ENCODE measurements at places on chromosomes 3 and 15.

DNA sequence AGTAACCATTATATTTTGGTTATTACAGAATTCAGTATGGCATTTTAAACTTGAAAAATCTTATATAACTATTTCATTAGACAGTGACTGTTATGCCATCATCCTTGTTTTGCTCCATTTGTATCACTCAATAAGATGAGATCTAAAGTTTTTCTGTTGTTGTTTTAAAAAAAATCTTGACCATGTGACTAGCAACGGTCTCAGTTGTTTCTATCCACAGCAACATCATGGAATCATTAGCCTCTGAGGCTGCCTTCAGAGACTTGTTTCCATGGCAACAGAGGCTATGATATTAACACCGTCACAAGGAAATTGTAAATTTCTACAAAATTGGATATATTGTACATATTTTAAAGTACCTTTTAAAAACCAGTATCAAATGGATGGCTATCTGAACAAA, 129.8 kb downstream of the DLG1 start:
- no peak for DNase-seq

DNA sequence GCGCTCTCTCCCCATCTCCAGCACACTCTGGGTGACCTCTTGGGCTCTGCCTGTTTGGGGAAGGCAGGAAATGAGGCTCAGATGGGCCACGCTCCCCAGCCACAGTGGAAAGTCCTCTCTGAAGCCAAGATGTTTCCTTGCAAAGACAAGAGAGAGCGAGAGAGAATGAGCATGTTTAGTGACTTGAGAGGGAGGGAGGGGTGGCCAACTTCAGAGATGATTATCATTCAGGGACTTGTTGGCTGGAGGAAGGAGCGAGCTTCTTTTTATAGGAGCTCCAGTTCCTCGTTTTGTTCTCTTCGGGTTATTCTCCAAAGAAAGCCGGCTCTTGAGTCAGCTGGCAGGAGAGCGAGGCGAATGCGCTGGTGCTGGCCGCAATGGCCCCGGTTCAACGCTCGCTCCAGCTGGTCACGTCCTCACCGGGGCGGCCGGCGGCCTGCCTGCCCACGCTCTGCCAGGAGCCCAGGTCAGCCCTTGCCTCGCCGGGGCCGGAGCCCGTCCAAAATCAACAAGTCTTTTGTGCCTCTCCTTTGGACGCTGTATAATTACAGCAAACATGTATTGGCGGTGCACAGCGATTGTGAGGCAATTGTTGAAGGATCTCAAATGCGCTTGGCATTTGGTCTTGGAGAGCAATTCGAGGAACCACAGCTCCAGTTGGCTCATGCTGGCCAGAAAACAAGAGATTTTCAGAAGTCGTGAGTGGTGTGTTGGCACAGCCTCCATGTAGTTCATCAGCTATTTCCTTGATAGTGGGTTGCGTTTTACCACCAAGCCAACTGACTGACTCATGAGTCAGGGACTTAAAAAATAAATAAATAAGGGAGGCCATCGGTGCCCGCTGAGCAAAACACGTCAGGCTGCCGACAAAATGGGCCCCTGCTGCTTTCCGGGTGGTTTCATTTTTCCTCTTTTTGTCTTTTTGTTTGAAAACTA, 288.6 kb downstream of the UACA start:
- no peak for DNase-seq

DNA sequence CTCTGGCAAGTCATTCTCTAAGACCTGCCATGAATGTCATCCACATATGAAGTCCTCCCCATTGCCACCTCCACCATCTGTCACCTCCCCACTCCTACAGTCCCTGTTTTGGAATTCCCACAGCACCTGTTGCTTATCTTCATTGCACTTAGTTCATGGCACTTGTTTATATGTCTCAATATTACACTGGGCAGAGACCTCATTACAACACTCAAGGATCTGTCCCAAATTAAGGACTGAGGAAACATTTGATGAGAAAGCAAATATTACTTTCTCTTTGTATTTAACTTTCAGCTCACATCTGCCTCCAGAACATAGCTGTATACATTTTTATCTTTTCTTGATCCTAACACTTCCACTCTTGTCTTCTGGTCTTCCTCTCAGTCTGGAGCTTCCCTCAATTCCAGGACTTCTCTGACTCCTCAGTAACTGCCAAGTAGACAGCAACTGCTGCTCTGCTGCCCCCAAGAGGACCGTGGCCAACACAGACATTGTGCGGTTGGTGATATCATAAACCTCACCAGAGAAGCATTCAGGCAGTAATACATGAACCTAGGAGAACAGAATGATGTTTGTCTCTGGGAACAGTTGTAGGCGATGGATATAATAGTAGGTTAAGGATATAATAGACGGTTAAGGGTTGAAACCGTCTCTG, 45.0 kb upstream of the FGF12 start:
- no peak for DNase-seq

- no peak for DNase-seq
These were observed 20.7 kb downstream of the ATP2B2 start for GRCh38 chr3:10484709-10485108.

- DNase-seq: no peak
These were observed 87.5 kb upstream of the LINGO1 start for GRCh38 chr15:77720173-77720572.

DNA sequence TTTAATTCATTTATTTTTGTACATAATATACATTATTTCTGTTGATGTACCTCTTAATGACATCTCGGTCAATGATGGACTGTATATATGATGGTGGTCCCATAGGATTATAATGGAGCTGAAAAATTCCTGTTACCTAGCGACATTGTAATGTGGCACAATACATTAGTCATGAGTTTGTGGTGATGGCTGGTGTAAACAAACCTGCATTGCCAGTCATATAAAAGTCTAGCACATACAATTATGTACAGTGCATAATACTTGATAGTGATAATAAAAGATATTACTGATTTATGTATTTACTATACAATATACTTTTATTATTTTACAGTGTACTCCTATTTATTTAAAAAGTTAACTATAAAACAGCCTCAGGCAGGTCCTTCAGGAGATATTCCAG, 15.1 kb downstream of the TTC14 start:
- no peak for DNase-seq

DNA sequence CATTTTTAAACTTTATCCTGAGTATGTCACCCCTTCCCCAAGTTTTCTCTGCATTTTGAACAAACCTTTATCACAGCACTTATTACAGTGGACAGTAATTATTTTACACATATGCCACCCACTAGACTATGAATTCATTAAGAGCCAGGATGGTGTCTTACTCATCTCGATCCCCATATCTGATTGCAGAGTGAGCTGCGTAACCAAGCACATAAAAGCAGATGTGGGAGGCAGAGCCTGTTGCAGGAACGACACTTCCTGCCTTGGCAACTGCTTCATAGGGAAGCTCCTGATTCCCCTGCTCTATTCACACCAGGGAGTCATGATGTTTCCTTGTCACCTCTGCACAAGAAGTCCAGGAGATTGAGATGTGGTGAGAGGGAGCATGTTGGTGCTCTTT, 91.1 kb downstream of the MINAR1 start:
- no peak for DNase-seq

- DNase-seq: no peak
These were observed 130.0 kb downstream of the ASB7 start for GRCh38 chr15:100732211-100733055.

GRCh38 chr15:50016951-50017350, 102.1 kb downstream of the ATP8B4 start:
- DNase-seq: no peak

DNA sequence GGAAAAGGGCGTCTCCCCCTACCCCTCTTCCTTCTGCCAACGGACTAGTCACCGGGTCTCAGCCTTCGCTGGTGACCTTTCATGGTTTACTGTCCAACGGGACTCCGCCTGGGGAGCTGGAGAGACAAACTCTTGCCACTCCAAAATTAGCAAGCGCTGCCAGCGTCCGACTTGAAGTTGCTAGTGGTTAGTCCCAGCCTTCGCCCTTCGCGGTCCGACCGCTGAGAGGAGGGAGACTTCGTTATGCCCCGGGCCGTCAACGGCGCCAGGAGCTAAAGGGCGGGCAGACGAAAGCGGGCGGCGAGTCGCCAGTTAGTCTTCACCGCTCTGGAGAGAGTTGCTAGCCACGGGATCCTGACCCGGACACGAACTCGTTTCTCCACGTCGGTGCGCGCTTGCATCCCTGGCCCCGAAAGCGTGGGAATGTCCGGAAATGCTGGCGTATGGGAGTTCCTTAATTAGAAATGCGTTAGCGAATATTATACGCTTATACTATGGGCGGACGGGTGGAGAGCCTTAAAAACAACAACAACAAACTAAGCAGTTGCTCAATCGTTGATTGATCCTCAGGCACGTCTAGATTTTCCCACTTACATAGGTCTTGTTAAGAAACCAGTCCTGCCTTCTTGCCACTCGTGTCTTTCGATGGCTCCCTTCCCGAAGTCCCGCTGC, 716 bp downstream of the SMC4 start:
- DNase-seq: peak; percentile 36

GRCh38 chr15:64622410-64623260, 152.8 kb downstream of the RBPMS2 start:
- DNase-seq: no peak

- peak; percentile 2 for DNase-seq
These were observed 22.2 kb downstream of the FAM174B start for GRCh38 chr15:92633418-92633817.

DNA sequence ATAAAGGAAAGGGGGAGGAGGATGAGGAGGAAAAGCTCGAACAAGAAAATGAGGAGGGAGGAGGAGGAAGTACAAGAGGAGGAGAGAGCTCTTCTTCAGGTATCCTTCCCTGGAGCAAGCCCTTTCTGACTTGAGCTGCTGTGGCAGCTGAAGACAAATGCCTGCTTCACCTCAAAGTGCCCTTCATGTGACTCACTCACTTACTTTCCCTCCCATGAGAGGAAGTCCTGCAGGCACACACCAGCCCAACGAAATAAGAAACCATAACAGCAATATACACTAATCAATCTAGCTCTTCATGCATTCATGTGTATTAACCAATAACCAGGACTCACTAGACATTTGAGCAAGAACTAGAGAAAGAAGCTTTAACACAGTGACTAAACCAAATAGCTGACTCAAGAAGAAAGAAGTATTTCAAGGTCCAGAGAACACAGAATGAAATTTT, 251.9 kb downstream of the IGSF11 start:
- no peak for DNase-seq

- DNase-seq: no peak
These were observed 234.4 kb upstream of the TBL1XR1 start for GRCh38 chr3:177431525-177432176.

DNA sequence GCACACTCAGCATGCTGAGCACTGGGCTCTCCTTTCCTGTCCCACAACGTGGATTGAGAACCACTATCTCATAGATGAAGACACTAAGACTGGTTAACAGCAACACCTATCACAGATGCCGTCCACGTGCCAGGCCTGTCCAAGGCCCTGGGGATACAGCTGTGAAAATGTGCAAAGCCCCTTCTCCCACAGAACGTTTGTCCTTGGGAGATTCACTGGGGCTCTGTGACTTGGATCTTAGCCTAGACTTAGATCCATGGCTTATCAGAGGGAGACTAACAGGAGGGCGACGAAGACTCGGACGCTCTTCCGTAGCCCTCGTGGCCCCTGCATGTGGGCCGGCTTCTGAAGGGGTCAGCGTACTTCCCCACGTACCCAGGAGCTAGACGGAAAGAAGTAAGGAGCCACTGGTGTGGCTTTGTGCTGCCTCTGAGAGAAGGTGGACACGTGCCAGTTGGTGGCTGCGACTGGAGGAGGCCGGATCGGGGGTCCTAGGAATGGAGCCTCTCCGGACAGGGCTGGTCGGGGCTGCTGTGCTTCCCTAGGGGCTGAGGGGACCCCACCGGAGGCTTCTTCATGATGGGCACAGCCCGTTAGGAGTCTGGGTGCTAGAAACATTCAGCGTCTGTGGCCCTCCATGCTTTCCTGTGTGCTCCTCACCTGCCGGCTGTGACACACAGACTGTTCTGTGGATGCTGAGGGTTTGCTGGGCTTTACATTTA, 964 bp downstream of the NRROS start:
- no peak for DNase-seq

- DNase-seq: no peak
These were observed 16.9 kb downstream of the ITIH3 start for GRCh38 chr3:52811452-52812011.

DNA sequence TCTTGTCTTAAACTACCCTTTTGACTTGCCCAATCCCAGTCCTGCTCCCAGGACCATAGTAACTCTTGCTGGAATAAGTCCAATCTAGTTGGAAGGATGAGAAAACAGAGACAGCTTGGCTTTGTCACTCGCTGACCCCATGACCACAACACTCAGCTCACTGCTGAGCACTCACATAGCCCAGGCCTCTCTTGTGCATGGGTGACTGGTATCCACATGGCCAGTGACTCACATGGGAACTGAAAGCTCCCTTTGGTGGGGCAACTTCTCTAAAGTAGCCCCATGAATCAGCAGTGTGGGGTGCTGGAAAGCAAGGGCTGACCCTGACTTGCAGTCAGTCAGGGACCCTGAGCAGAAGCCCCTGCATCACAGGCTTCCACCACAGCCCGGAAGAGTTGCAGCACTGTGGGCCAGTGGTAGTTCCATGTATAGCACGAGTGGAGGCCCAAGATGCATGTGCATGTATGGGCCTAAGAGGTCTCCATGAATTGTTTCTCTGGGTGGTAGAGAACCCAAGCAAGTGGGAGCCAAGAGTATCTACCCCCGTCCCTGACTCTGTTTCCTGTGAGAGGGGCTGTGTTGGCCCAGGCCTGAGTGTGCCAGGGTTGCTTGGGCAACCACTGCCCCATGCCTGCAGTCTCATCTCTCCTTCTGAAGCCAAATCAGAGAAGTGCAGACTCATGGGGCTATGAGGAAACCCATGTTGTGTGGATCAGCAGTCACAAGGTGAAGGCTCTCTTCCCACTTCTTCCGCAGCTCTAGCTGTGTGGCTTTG, 62.1 kb upstream of the XCR1 start:
- DNase-seq: no peak

GRCh38 chr15:95724908-95725633, 605.4 kb upstream of the NR2F2 start:
- no peak for DNase-seq

DNA sequence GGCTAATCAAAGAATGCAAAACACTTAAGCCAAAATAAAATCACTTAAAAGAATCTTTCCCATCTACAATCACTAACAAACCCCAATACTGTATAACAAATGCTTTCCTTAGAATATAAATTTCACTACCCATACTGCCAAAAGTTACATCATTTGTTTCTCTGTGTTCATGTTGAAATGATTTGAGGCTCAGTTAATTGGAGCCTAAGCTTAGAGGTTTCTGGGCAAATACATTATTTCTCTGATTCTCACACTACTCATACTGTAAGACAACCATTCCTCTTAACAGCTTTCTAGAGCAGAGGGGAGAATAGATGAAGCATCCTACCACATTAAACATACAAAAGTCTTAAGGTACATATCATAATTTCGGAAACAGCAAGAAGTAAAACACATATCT, 2.1 kb downstream of the RIOX2 start:
- DNase-seq: no peak

- DNase-seq: no peak
These were observed 19.0 kb downstream of the ANP32A start for GRCh38 chr15:68801572-68802148.

GRCh38 chr3:13022348-13023234, 50.6 kb downstream of the IQSEC1 start:
- DNase-seq: peak; percentile 84

GRCh38 chr3:187802203-187802927, 57.1 kb upstream of the BCL6 start:
- DNase-seq: no peak

Data from ovary (tissue), 10 donors.